ENCODE measurements at places on chromosomes 4 and X. TPM values are rescaled to one million over a fixed set of nuclear protein-coding genes. Genes with fewer than 3 reads are reported as not detected.

The GABRG1 gene
- total RNA-seq: not detected

The FAM133A gene
- total RNA-seq: 0.94 TPM

The RAI2 gene
- 0.13 TPM for total RNA-seq

The SLC26A1 gene
- 0.27 TPM for total RNA-seq

The SCARB2 gene
- total RNA-seq: 49.4 TPM

The EGFL6 gene
- 0.06 TPM for total RNA-seq

The DUSP9 gene
- total RNA-seq: 1.8 TPM

The CAPN6 gene
- not detected for total RNA-seq

The SPACA5B gene
- total RNA-seq: not detected

The EVC2 gene
- total RNA-seq: 2.3 TPM

The FHDC1 gene
- 0.71 TPM for total RNA-seq

The GPR143 gene
- 0.21 TPM for total RNA-seq

The EBP gene
- total RNA-seq: 142 TPM

The CXCL10 gene
- total RNA-seq: not detected

The H2AZ1 gene
- total RNA-seq: 628 TPM

The CHRDL1 gene
- not detected for total RNA-seq

The BST1 gene
- total RNA-seq: 17.1 TPM

The RASL11B gene
- not detected for total RNA-seq

The HELT gene
- total RNA-seq: not detected

The LRP2BP gene
- 0.14 TPM for total RNA-seq

The F11 gene
- total RNA-seq: not detected

The SYTL4 gene
- total RNA-seq: 3.8 TPM

The COL25A1 gene
- total RNA-seq: not detected

The PTPN13 gene
- 4.3 TPM for total RNA-seq

The PAK3 gene
- not detected for total RNA-seq

The FAM184B gene
- 0.05 TPM for total RNA-seq

The NCAPG gene
- total RNA-seq: 22.6 TPM

The JAKMIP1 gene
- not detected for total RNA-seq

The STK32B gene
- 15.9 TPM for total RNA-seq

The MAGEB17 gene
- not detected for total RNA-seq

The CLTRN gene
- 1.1 TPM for total RNA-seq

The TREX2 gene
- total RNA-seq: 1.7 TPM

The SAT1 gene
- 345 TPM for total RNA-seq
